ENCODE measurements at places on chromosomes 5 and 9.

GRCh38 chr5:140635291-140636257, 2.6 kb upstream of the CD14 start:
- DNase-seq: no peak

DNA sequence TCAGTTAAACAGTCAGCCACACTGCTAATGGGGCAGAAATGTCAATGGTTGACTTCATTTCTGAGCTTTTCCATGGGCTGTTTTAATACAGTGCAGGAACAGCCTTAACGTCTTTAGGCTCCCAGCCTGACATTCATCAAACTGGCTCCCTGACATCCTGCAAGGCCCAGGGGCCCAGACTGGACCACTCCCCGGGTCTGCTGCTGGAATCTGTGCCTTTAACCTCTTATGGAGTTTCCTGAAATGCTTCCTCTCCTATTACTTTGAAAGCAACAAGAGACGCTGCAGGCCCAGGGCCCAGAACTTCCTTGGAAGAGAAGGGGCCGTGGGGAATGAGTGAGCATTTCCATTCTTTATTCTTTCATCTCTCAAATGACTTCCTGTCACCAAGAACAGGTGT, 216.8 kb upstream of the PANK3 start:
- DNase-seq: no peak

DNA sequence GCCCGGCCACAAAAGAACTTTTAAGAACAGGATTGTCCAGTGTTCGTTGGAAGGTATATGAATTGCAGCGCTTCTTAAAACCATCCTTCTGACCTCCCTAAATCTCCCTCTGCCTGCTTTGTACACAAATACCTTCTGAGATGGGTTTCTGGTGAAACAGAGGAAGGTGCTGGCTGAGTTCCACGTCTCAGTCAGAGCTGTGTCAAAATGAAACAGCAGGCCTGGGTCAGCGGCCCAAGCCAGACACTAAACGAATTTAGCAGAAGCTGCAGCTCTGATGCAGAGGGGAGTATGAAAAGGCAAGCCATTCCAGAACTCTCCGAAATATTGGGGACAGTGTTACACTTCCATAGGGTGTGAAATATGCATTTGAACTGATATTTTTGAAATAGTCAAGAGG, 37.8 kb upstream of the CRB2 start:
- DNase-seq: no peak

GRCh38 chr5:10666531-10667299, 94.3 kb downstream of the DAP start:
- peak; percentile 62 for DNase-seq

DNA sequence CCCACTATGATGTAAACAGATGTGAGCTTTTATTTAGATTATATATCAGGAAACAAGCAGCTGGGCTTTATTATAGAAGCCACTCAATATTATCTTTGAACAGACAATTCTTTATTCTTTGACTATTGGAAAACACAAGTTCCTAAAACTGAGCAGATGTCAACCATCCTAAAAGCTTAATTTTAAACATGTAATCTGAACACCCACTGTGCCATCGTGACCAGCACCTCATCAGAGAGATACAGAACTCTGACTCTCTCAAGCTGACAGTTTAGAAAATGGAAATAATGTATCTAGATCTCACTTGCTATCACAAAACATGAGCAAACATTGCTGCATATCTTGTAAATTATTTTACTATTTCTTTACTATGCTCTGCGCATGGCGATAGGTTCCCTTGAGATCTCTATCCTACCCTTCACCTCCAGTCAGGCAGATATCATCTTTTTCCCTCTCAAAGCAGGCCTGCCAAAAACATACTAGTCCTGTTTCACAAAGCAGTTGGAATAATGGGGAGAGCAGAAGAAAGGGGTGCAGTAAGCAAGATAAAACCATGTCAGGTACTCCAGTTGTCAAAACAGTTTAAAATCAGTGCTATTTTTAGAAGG, 151.0 kb downstream of the KIAA0825 start:
- DNase-seq: no peak

- DNase-seq: no peak
Measured at GRCh38 chr9:19460243-19460642, 51.4 kb downstream of the ACER2 start.

DNA sequence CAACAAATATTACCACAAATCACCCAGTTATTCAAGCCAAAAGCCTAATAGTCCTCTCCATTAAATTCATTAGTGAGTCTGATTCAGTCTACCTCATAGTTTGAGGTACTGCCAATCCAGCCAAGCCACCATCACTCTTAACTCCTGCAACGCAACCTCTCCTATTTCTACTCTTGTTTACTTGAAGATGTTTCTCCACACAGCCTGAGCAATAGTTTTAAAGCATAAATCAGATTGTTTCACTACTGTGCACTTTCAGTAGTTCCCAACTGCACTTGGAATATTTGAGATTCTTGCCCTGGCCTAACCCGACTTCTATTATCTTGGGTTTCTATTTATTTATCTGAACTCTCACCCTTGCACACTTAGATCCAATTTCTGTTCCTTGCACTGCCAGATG, 85.5 kb downstream of the YIPF5 start:
- DNase-seq: no peak

DNA sequence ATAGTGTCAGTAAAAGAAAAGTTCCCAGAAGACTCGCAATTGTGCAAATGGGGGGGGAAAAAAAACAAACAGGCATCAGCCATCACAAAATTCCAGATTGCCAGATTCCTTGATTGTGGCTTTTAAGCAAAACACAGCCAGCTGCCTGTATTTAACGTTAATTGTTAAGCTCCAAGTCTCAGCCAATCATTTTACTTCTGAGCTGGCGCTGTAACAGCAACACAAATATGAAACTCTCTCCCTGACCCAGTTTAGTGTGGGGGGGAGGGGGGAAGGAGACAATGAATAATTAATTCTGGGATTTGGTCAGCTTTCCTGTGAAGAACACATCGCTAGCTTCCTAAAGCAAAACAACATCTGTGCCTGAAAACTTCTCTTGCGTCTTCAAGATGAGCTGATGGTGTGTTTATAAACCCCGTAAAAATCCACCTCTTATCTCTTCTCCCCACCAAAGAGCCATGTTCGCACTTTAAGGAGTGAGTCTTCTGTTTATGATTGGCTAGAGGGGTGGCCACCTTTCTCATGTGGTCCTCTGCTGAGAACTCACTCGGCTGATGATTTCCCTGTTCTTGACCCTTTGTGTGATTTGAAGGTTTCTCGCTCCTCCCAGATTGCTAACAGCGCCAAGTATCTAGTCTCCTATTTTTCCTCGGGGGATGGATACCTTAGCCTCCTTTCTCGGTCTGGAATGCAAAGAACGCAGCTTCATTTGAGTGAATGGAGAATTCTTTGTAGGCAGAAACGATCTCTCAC, 160.2 kb upstream of the DAPK1 start:
- DNase-seq: peak; percentile 58

- DNase-seq: no peak
Measured at GRCh38 chr9:70438341-70438928, 24.0 kb upstream of the KLF9 start.

DNA sequence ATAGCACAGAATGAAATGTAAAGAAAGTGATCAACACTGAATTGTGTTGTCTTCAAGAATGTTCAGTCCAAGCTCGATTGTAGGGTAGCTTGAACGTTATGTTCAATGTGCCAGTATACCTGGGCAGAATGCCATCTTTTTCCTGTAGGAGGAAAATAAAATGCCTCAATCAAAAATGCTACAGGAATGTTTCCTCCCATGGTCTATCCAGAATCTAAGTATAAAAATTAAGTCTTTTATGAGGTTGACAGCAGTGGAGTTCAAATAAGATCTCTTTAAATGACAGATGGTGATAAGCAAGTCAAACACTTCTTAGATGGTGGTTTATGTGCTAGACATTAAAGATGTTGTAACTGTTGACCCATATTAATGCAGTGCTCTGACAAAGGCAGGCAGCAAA, 488.6 kb downstream of the CSNK1G3 start:
- no peak for DNase-seq

DNA sequence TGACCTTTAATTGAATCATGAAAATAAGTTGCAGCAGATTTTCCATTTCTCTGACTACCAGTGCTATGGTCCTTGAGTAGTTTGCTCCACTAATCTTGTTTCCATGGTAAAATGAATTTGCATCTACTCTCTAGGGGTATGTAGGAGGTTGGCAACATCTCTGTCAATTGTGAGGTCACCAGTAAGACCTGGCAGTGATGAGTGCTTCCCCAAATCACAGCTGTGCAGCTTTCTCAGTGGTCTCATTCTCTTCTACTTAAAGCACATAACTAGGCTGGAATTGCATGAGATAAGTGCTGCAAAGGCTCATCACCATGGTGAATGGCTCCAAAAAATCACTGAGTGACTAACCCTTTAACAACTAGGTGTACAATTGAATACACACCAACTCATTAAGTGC, 36.3 kb downstream of the ADAMTS19 start:
- DNase-seq: no peak

DNA sequence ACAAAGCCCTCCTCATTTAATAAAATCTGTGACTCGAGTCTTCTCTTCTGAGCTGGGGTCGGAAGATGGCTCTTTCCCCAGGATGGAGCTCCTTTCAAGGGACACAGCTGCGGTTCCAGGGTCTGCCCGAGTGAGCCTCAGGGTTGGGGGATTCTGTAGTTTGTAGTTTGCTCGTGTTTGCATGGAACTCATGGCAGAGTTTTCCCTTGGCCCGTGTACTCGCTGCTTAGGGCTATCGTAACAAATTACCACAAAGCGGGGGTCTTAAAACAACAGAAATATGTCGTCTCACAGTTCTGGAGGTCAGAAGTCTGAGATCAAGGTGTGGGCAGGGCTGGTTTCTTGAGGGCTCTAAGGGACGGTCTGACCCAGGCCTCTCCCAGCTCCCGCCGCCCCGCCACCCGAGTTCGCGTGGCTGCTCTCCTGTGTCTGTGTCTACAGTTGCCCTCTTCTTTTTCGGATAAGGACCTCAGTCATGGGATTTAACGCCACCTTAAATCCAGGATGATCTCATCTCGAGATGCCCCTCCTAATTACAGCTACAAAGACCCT, 13.9 kb upstream of the LPCAT1 start:
- no peak for DNase-seq

- DNase-seq: no peak
Measured at GRCh38 chr5:32339878-32340277, 27.1 kb upstream of the MTMR12 start.
